SK-N-SH (cell line): ENCODE measurements at places on chromosomes 12 and 14. TPM values are rescaled to one million over a fixed set of nuclear protein-coding genes. Genes with fewer than 3 reads are reported as not detected.

DNA sequence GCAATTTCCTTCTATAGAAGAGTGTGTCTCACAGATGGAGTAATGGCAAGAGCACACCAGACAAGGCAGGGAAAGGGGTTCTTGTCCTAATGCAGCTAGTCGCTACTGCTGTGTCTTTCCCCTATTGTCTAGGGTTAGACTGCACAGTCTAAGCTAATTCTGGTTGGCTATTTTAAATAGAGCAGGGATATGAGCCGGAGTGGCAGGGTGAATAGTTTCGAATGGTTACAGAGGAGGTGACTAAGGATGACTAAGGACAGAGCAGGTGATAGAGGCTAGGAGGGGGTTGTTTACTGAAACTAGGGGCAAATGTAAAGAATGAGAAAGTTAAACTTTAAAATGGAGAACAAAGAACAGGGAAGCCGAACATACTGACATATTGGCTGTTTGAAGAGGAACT lies 25.6 kb upstream of the CPNE8 start:
- no peak for DNase-seq
- no peaks in the 10 kb centered on the region for H3K4me1 ChIP-seq
- H3K27ac ChIP-seq, result no peak overlapping the region
- no peaks in the 10 kb centered on the region for H3K27me3 ChIP-seq
- no peaks in the 10 kb centered on the region for H3K36me3 ChIP-seq
- no peak overlapping the region for H3K4me3 ChIP-seq

GRCh38 chr12:51886021-51886710 lies 1.7 kb upstream of the ANKRD33 start:
- no peak overlapping the region for H3K4me3 ChIP-seq
- no peaks in the 10 kb centered on the region for H3K4me1 ChIP-seq
- H3K27me3 ChIP-seq, result no peaks in the 10 kb centered on the region
- H3K36me3 ChIP-seq, result no peaks in the 10 kb centered on the region
- DNase-seq, result no peak

- H3K4me1 ChIP-seq, result no peaks in the 10 kb centered on the region
Measured at GRCh38 chr12:4910502-4911315, 1.0 kb downstream of the KCNA1 start.

- no peak overlapping the region for H3K27ac ChIP-seq
- peaks cover 2% of the 10 kb centered on the region; the same call in 1 of the 2 replicates for H3K4me1 ChIP-seq
- DNase-seq, result no peak
- H3K4me3 ChIP-seq, result no peak overlapping the region
- peaks cover 12% of the 10 kb centered on the region for H3K36me3 ChIP-seq
Measured at GRCh38 chr14:89408907-89409700, 7.9 kb downstream of the FOXN3 start.

DNA sequence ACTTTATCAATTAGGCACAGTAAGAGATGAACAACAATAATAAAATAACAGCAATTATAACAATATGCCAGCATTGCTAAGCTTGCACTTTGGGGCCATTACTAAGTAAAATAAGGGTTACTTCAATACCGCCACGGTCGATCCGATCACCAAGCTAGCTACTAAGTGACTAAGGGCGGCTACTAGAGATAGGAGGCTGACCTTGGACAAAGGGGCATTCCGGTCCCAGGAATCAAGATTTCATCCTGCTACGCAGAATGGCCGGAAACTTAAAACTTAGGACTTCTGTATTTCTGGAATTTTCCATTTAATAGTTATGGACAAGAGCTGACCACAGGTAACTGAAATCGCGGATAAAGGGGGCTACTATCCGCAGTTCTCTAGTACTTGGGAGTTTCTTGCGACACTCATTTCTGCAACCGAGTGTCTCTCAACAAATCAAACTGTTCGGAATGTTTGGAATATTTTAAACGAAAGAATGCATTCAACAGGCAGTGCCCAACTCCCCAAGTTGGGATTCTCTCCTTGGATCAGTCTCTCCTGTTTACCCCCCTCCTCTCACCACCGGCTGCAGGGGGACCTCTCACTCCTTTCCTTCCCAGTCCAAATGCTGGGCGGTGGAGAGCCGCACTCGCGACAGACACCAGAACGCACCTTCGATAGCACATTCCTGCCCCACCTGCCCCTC lies 650 bp downstream of the HEBP1 start:
- no peaks in the 10 kb centered on the region for H3K36me3 ChIP-seq
- peaks cover 6% of the 10 kb centered on the region; the same call in 1 of the 2 replicates for H3K4me1 ChIP-seq
- DNase-seq, result no peak
- peak overlapping the region; percentile 52; the same call in 1 of the 2 replicates for H3K27ac ChIP-seq
- H3K4me3 ChIP-seq, result peak overlapping the region; percentile 76

- H3K36me3 ChIP-seq, result no peaks in the 10 kb centered on the region
- H3K4me3 ChIP-seq, result no peak overlapping the region
- H3K27ac ChIP-seq, result peak overlapping the region; percentile 68
- no peaks in the 10 kb centered on the region for H3K27me3 ChIP-seq
- no peak for DNase-seq
Measured at GRCh38 chr14:100439781-100440180, 116.6 kb downstream of the SLC25A47 start.

GRCh38 chr12:112134731-112135130 lies 9.4 kb downstream of the TRAFD1 start:
- H3K36me3 ChIP-seq, result peaks cover 50% of the 10 kb centered on the region
- no peak overlapping the region for H3K4me3 ChIP-seq
- no peaks in the 10 kb centered on the region for H3K27me3 ChIP-seq
- no peak for DNase-seq
- H3K4me1 ChIP-seq, result peaks cover 13% of the 10 kb centered on the region; the same call in 1 of the 2 replicates

DNA sequence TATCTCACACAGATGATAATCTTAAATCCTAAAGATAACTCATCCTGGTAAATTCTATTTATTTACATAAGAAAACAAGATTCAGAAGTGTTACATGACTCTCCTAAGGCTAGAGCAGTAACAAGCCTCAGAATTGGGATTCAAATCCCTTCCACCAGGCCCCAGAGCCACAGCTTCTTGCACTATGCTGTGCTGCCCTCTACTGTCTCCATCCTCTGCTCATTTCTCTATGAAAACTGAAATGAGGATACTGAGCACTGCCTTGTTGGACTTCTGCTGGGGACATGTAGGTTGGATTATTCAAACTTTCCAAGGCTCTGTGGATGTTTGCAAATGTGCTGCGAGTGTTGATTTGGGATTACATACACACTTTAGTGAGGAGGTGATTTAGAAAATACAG lies 23.5 kb upstream of the C12orf50 start:
- peak; percentile 30 for DNase-seq
- H3K27me3 ChIP-seq, result no peaks in the 10 kb centered on the region
- H3K27ac ChIP-seq, result no peak overlapping the region
- peaks cover 72% of the 10 kb centered on the region for H3K36me3 ChIP-seq
- H3K4me1 ChIP-seq, result no peaks in the 10 kb centered on the region

GRCh38 chr12:1422604-1423315 lies 171.6 kb downstream of the FBXL14 start:
- peaks cover 5% of the 10 kb centered on the region; the same call in 1 of the 2 replicates for H3K36me3 ChIP-seq
- no peak for DNase-seq
- no peaks in the 10 kb centered on the region for H3K27me3 ChIP-seq
- no peak overlapping the region for H3K27ac ChIP-seq
- H3K4me1 ChIP-seq, result no peaks in the 10 kb centered on the region

DNA sequence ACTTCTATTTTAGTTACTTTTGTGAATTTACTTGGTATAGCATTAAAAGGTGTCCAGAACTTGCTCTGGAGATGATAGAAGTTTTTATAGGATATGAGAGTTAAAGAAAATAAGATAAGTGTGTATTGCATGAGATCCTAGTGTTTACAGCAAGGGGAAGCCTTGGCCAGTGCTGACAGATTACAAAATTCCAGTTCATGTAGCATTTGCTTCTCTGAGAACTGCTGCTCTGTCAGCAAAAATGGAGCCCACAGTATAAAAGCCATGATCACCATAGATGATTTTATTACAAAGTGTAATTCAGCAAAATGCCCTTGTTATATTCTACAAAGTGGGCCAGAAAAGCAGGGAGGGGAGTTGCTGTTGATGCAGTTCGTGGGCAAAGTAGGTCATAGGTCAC lies 40.0 kb upstream of the ATF1 start:
- no peaks in the 10 kb centered on the region for H3K27me3 ChIP-seq
- no peak overlapping the region for H3K27ac ChIP-seq
- H3K4me3 ChIP-seq, result no peak overlapping the region
- no peaks in the 10 kb centered on the region for H3K4me1 ChIP-seq
- no peak for DNase-seq

- H3K4me1 ChIP-seq, result peaks cover 7% of the 10 kb centered on the region; the same call in 1 of the 2 replicates
- H3K36me3 ChIP-seq, result no peaks in the 10 kb centered on the region
- no peak overlapping the region for H3K4me3 ChIP-seq
- no peaks in the 10 kb centered on the region; the same call in 1 of the 2 replicates for H3K27me3 ChIP-seq
- H3K27ac ChIP-seq, result no peak overlapping the region
- DNase-seq, result no peak
Measured at GRCh38 chr14:100765991-100766390, 39.3 kb downstream of the DLK1 start.

- H3K27me3 ChIP-seq, result no peaks in the 10 kb centered on the region
- no peaks in the 10 kb centered on the region for H3K4me1 ChIP-seq
- H3K4me3 ChIP-seq, result no peak overlapping the region
- no peaks in the 10 kb centered on the region for H3K36me3 ChIP-seq
- no peak for DNase-seq
- H3K27ac ChIP-seq, result no peak overlapping the region
Measured at GRCh38 chr12:121053706-121054105, 14.7 kb upstream of the OASL start.

DNA sequence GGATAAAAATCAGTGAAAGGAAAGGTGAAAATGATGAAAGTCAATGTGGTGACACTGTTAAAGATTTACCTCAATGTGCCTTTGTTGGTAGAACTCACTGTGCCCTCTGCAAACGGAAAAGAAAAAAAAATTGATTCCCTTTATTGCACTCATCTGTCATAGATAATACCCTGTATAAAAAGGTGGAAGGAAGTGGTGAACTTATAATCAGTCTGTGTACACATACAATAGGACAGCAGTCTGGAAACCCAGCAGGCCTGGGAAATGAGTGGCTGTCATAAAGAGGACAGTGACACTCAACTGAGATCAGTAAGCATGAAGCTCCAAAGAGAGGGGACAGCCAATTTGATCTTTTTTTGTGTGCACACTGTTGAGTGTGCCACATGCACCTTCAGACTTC lies 364.7 kb downstream of the NOVA1 start:
- DNase-seq, result no peak
- H3K4me1 ChIP-seq, result no peaks in the 10 kb centered on the region
- no peaks in the 10 kb centered on the region for H3K27me3 ChIP-seq
- H3K36me3 ChIP-seq, result no peaks in the 10 kb centered on the region
- no peak overlapping the region for H3K27ac ChIP-seq

DNA sequence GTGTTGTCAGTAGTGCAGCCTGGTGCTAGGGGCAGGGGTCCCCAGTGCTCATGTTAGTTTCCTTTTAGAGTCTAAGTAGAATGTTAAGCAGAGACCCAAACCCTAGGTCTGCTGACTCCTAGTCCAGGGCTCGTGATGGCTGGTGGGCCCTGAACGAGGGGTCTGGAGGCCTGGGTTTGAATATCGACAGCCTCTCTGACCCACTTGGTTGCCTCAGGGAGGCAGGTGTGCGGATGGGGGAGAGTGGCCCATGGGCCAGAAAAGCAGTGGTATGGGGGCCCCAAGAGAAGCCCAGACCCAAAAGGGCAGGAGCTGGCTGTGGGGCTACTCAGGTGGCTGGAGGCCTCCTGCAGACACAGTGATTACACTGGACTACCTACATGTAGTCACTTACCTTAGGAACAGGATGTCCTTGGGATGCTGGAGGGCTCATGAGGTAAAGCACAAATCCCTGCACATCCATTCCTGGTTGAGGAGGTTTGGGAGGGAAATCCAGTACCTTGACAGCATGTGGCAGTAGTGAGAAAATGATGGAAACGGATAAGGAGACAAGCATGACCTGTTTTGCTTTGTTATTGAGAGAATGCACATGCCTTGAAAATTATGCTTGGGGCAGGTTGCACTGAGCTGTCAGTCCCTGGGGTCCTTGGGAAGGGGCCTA lies 1.7 kb upstream of the SLC25A29 start:
- H3K27ac ChIP-seq, result no peak overlapping the region
- peak overlapping the region; percentile 87 for H3K4me3 ChIP-seq
- no peaks in the 10 kb centered on the region for H3K27me3 ChIP-seq

GRCh38 chr14:37262649-37263048 lies 64.9 kb downstream of the MIPOL1 start:
- no peaks in the 10 kb centered on the region for H3K36me3 ChIP-seq
- H3K4me1 ChIP-seq, result no peaks in the 10 kb centered on the region
- no peaks in the 10 kb centered on the region for H3K27me3 ChIP-seq
- H3K4me3 ChIP-seq, result no peak overlapping the region
- DNase-seq, result no peak
- no peak overlapping the region for H3K27ac ChIP-seq

- DNase-seq, result no peak
- H3K4me3 ChIP-seq, result no peak overlapping the region
- no peaks in the 10 kb centered on the region for H3K36me3 ChIP-seq
- H3K4me1 ChIP-seq, result 0 out of 2 replicates have a peak, but pooled peaks cover 4% of the 10 kb centered on the region
- H3K27me3 ChIP-seq, result no peaks in the 10 kb centered on the region; the same call in 1 of the 2 replicates
- no peak overlapping the region for H3K27ac ChIP-seq
Measured at GRCh38 chr14:54348923-54349620, 47.7 kb upstream of the CDKN3 start.

- DNase-seq, result no peak
- H3K27me3 ChIP-seq, result no peaks in the 10 kb centered on the region
- no peak overlapping the region for H3K4me3 ChIP-seq
- H3K36me3 ChIP-seq, result no peaks in the 10 kb centered on the region
- H3K27ac ChIP-seq, result no peak overlapping the region
Measured at GRCh38 chr12:38431921-38432320, 115.3 kb downstream of the ALG10B start.

Gene MSI1
- polyA plus RNA-seq, result 1.3 and 1.7 TPM in 2 replicates

Gene TRIM9
- polyA plus RNA-seq, result 3.9 and 4.2 TPM in 2 replicates

Gene TAS2R50
- 0.05 and 0.10 TPM in 2 replicates for polyA plus RNA-seq

Gene PPP4R4
- 2.5 and 3.5 TPM in 2 replicates for polyA plus RNA-seq

Gene RIN3
- 5.8 and 12.4 TPM in 2 replicates for polyA plus RNA-seq

Gene GOLT1B
- polyA plus RNA-seq, result 7.9 and 10.6 TPM in 2 replicates
